H4 (cell line): ENCODE measurements at places on chromosomes 5 and 9.
A peak's percentile ranks its signal among the peaks of the same experiment; 100 is the strongest.

GRCh38 chr5:40991168-40991980 lies 79.8 kb downstream of the MROH2B start:
- DNase-seq, result no peak

GRCh38 chr5:95870105-95870672 lies 47.7 kb upstream of the GLRX start:
- no peak for DNase-seq

DNA sequence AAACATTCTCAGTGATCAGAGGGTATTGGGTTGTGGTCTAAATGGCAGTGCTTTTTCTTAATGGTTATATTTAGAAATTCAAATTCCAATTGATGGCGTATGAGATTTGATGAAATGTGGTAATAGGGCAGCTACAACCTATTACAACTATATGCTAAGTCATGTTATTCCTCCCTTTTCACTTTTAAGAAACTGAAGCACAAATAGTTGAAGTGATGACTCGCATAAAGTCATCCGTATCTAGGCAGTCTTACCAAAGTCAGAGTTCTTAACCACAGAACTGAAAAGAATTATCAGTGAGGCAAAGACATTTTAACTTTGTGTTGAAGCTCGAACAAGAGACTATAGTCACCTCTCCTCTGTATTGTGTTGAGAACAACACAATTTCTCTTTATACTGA lies 28.2 kb downstream of the C9orf152 start:
- peak; percentile 19 for DNase-seq

- no peak for DNase-seq
Observed at GRCh38 chr9:136543830-136544547, 1.9 kb downstream of the NOTCH1 start.

DNA sequence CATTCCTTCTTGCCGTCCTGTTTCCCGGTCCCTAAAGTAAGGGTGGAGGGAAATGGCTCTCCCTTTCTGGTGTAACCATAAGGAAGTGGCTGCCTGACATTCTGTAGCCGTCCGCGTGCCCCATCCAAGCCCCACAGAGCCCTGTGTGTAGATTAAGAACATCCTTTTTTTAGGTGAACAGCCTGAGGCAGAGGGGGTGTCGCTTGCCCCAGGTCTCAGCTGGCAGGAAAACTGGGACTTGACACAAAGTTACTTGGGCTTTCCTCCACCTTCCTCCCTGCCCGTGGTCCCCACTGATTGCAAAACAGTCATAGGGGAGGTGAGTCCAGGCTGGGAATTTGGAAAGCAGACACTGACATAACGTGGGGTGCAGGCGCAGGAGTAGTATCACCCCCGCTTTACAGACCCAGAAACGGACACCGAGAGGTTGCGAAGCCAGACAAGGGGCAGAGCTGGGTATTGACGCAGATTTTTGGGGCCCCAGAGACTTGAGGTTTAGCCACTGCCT lies 22.8 kb downstream of the C9orf50 start:
- no peak for DNase-seq

GRCh38 chr5:173338380-173339015 lies 10.3 kb upstream of the STC2 start:
- DNase-seq, result no peak

DNA sequence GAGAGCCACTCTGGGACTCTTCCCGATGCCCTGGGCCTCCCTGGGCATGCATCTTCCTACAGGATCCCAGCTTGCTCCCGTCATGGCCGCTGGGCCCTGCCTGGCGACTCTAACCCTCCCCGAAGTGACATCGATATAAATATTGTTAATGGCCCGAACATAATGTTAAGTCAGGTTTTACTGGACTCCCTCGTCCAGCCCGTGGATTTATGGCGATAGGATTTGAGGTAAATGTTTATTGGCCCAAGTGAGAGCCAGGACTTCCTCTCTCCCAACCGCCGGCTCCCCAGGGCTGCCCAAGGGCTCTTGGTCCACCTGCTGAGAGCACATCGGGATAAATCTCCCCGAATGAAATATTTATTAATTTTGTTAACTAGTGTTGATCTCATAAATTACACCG lies 246.3 kb downstream of the PBX3 start:
- no peak for DNase-seq

DNA sequence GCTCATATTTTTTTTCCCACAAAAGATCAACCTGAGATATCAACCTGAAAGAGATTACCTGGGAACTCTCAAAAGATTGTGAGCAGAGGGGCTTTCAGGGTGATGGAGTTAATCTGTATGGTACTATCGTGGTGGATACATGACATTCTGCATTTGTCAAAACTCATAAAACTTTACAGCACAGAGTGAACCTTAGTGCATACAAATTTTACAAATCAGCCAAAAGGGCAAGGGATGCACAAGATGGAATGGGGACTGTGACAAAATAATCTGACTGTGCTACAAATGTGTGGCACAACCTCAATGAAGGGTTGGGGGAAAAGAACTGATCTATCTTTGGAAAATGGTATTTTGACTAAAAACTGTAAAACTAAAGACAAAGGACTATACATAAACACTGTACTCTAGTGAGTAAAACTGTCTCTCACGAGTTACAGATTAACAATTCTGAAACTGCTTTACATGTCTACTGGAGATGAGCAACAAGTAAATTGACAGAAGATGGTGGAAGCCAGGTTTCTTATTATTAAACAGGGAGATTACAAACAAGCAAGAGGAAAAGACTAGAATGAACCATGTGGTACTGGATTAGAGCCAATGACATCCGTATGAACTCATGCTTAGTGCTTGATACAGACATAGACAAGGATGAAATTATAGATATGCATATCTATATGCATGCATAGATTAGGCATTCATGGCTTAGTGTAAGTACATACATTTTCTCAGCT lies 24.8 kb upstream of the RLN1 start:
- DNase-seq, result no peak

GRCh38 chr9:30075451-30076199 lies 2308.8 kb upstream of the ACO1 start:
- DNase-seq, result peak; percentile 91

DNA sequence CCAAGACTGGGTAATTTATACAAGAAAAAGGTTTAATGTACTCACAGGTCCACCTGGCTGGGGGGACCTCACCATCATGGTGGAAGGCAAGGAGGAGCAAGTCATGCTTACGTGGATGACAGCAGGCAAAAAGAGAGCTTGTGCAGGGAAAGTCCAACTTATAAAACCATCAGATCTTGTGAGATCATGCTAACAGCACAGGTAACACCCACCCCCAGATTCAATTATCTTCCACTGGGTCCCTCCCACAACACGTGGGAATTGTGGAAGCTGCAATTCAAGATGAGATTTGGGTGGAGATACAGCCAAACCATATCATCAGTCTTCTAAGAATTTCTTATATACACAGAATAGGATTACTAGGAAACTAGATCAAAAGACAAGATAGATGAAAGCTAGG lies 555.6 kb downstream of the PRR16 start:
- DNase-seq, result no peak

DNA sequence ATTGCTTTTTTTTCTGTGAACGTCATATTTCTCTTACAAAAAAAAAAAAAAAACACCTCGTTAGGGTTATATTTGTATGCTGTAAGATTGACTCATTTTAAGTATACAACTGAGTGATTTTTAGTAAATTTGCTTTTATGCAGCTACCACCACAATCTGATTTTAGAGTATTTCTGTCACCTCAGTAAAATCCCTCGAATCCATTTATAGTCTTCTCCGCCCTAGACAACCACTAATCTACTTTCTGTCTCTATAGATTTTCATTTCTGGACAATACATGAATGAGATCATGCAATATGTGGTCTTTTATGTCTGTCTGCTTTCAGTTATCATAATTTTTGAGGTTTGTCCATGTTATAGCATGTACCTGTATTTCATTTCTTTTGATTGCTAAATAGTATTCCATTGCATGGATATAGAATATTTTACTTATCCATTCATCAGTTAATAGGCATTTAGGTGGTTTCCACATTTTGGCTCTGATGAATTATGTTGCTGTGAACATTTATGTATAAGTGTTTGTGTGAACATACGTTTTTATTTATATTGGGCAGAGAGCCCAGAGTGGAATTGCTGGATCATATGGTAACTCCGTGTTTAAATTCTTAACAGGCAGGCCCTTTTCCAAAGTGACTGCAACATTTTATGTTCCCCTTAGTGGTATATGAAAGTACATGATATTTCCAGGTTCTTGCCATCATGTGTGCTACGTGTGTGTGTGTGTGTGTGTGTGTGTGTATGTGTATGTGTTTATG lies 171.4 kb downstream of the SGCD start:
- DNase-seq, result no peak

DNA sequence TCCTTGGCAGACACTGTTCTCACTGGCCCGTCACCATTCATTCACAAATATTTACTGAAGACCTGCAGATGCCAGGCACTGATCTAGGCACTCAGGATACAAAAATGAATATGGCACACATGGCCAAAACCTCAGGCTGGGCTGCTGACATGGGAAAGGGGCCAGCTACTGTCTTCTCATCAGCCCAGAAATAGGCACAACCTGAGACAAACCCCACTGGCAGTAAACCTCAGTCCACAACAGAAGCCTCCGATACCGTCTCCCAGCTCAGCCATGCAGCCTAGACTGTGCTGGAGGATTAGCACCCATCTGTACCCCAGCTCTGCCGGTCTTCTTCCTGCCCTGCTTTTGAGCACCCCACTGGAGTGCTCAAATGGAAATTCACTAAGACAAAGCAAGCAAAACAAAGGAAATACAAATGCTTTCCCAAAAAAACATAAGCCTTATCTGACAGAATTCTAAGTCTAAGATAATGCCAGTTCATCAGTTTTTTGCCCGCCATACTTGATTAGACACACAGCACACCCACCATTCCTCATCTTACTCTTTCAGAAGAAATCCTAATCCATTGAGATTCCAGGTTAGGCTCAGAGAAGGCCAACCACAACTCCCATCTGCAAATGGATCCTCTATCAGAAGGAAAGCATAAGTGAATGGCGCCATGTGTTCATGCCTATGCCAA lies 8.2 kb downstream of the P4HA2 start:
- no peak for DNase-seq

DNA sequence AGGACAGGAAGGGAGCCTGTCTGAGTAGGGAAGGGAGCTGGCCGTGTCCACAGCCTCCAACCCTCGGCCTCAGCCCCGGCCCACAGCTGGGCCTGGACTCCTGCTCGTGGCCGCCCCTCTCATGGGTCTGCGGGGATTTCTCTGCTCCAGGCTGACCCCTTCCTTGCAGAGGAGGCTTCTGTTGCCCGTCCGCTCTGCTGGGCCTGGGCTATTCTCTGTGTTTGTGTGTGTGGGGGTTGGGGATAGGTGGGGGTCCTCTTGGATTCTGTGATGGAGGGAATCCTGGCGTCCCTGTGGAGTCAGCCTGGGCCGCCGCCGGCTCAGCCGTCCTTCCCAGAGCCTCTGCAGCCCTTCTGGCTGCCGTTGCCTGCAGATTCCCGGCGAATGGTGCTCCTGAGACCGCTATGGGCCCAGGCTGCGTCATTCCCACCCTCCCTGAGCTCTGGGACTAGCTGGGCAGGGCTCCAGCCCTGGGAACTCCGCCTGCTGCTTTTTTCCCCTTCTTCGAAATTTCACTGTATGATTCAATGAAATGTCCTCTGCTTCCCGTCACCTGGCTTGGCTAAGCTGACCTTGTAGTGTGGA lies 64.2 kb downstream of the FGF18 start:
- DNase-seq, result no peak

GRCh38 chr9:133148199-133149129 lies 15.2 kb downstream of the GBGT1 start:
- DNase-seq, result no peak

DNA sequence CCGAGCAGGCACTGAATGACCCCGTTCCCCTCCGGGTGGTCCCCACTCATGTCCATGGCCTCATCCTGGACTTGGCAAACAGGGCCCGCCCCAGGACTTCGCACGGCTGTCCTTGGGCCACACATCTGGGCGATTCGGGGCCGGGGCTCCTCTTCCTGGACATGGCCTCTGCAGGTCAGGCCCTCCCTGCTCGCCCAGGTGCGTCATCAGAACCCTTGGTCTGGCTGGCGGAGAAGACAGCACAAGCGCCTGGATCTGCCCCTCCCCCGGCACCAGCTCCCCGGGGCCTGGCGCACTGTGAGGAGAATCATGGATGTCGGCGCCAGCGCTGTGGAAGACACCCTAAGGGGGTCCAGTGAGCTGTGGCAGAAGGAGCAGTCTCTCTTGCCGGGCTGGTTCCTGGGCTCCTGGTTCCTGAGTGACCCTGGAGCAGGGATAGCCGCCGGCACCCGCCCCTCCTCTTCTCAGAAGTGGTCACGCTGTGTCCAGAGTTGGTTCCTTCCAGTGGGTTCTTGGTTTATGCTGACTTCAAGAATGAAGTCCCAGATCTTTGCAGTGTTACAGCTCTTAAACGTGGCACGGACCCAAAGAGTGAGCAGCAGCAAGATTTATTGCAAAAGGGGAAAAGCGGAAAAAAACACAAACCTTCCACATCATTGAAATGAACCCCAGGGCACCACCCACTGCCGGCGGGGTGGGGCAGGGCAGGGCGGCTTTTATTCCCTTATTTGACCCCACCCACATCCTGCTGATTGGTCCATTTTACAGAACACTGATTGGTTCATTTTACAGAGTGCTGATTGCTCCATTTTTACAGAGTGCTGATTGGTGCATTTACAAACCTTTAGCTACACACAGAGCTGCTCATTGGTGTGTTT lies 25.9 kb upstream of the SLC12A7 start:
- DNase-seq, result no peak
